ENCODE measurements at places on chromosomes 5 and 9.

- no peak for DNase-seq
These were observed 124.7 kb upstream of the TNPO1 start for GRCh38 chr5:72691751-72692150.

- no peak for DNase-seq
These were observed 21.4 kb downstream of the GLRA1 start for GRCh38 chr5:151903243-151903653.

DNA sequence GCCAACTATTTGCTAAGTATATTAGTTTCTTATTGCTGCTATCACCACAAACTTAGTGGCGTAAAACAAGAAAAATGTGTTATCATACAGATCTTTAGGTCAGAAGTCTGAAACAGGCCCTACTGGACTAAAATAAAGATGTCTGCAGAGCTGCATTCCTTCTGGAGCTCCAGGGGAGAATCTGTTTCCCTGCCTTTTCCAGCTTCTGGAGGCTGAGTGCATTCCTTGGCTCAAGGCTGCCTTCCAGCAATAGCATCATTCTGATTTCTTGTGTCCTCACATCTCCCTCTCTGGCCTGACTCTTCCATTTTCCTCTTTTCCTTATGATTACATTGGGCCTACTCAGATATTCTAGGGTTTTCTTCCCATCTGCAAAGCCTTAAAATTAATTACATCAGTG is 15.9 kb downstream of the MAN2A1 start:
- peak; percentile 51 for DNase-seq

DNA sequence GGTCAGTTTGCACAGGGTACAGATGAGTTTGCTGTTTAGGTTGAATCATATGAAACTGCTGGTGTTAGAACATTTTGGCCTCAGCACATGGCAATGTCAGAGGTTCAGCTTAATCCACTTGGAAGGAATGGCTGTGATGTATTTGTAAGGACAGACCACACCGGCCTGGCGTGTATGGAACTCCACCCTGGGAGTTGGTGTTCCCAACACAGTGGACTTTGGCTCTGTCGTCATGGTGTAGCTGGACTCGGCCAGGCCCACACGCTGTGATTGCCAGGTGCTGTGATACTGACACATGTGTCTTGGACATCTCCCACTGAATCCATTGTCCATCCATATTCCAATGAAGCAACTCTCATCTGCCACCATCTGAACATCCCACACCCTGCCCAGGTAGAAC is 90.3 kb downstream of the ZNF618 start:
- DNase-seq: no peak

GRCh38 chr5:131825404-131826013 is 28.7 kb upstream of the FNIP1 start:
- no peak for DNase-seq

GRCh38 chr9:132216861-132217619 is 55.2 kb downstream of the NTNG2 start:
- no peak for DNase-seq

Measured in adipocyte (in vitro differentiated cells).